Fibroblast of skin of right biceps (primary cell): ENCODE measurements at places on chromosomes 5 and 9.

DNA sequence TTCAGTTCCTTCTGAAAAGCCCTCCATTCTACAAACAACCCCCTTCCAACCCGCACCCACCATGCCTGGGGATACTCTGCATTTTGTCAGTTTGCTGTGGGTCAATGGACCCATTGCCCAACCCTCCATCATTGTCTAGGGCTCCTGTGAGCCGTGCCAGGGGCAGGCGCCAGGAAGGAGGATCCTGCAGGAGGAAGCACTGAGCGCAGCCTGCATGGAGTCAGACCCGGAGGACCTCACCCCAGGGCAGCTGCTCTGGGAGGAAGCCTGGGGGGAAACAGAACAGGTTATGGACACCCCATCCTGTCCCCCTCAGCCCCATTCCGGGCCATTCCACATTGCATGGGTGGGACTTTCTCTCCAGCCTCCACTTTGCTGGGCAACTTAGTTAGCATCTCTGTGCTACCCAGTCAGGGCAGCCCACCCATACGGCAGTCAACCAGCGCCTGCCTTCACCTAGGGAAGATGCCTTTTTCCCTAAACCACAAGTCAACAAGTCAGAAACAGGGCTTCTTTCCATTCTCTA, 48.6 kb upstream of the VDAC1 start:
- DNase-seq: no peak

DNA sequence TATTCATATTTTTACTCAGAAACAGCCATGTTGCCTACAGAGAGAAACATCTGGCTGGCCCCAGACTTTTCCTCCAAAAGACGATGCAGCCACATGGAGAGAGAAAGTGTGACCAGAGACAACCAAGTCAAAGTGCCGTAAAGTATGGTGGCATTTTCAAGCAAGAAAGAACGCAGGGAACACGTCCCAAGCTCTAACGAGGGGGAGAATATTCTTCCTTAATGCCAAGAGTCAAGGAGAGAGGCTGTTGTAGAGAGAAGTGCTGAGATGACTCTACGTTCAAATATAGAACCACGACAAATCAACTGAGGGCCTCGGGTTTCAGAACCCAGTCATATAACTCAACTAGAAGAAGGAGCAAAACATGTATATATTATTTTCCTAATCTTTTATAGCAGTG, 55.9 kb downstream of the FNBP1 start:
- no peak for DNase-seq

- DNase-seq: no peak
Observed at GRCh38 chr9:9771314-9771713, 841.5 kb downstream of the PTPRD start.

GRCh38 chr9:113609562-113610318, 146.2 kb downstream of the RGS3 start:
- no peak for DNase-seq

- DNase-seq: no peak
Observed at GRCh38 chr5:144427866-144428265, 257.2 kb downstream of the KCTD16 start.
